ENCODE measurements at places on chromosomes 1 and 21.

- no peak for DNase-seq
Observed at GRCh38 chr1:21598904-21599303, 70.3 kb downstream of the RAP1GAP start.

DNA sequence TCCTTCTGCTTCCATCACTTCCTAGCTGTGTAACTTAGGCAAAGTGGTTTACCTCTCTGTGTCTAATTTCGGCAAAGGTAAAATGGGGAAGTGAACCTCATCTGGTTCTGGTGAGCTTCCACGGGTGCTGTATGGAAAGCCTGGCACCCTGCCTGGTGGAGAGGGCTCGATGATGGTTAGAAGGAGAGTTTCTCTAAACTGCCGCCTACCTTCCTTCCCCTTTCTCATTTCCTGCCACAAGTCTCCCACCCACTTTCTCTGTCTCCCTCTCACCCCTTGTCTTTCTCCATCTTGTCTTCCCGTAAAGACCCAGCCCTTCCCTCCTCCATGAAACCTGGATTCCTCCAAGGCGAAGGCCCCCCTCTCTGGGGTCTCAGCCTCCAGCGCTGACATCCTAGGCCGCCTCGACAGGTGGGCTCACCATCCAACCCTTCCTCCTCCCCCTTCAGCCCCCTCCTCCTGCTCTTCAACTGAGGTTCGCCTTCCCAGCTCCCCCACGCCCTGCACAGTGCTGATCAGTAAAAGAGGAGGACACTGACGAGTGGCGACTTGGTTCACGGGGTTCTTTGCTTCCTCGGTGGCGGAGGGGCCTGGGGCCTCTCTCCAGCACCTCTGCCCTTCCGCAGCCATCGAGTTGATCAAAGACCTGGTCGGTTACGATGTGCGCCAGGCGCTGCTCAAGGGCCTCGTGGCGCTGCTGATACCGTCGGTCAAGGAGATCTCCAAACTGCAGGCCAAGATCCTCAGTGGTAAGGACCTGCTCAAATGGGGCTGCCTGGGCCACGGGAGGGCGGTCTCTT lies 7.3 kb downstream of the RNU5D-1 start:
- no peak for DNase-seq

- DNase-seq = no peak
Observed at GRCh38 chr1:204673909-204674649, 11.5 kb downstream of the LRRN2 start.

DNA sequence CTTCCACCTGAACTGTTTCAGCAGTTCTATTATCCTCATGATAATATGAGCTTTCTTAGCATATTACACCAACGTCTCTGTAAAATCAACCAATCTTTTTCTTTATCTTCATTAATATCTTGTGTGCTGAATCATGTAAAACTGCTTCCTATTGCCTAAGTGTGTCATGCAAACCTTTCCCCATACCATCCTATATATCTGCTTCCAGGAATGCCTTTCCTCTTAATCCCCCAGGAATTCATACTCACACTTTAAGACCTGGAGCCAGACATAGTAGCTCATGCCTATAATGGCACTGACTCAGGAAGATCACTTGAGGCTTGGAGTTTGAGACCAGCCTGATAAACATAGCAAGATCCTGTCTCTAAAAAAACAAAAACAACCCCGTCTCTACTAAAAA lies 183.9 kb downstream of the NRIP1 start:
- DNase-seq = no peak

GRCh38 chr1:95117207-95118066 lies at the start of gene TLCD4:
TLCD4 (plus strand) TSS chr1:95117355; CDS start chr1:95143902, 26,547 bp downstream.
- no peak for DNase-seq

GRCh38 chr1:33137800-33138199 lies 44.0 kb downstream of the TRIM62 start:
- DNase-seq = no peak

GRCh38 chr1:15691434-15692032 lies 7.4 kb downstream of the PLEKHM2 start:
- DNase-seq = no peak

DNA sequence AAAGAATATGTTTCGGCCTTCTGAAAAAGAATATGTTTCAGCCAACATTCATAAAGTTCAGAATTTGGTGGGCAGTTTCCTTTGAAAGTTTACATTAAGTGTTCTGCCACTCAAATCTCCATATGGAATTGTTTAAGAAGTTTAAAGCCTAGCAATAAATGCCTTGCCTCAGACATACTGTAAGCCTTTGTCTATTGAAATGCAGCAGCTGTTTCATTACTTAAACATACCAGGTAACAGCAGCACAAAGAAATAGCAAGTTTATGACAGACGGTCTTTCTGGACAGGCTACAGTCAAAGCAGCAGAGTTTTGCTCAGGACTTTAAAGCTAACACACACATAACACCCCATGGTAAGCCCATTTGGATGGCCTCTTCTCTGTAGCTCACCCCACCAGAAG lies 38.5 kb upstream of the C1orf105 start:
- DNase-seq = no peak

- peak; percentile 56 for DNase-seq
Observed at GRCh38 chr1:152034654-152035538, 1.9 kb downstream of the S100A11 start.

- no peak for DNase-seq
Observed at GRCh38 chr21:46021978-46022544, 40.5 kb downstream of the COL6A1 start.

- DNase-seq = no peak
Observed at GRCh38 chr1:197303463-197303862, 35.4 kb downstream of the CRB1 start.

GRCh38 chr1:68346188-68346808 lies 103.5 kb downstream of the RPE65 start:
- DNase-seq = no peak

DNA sequence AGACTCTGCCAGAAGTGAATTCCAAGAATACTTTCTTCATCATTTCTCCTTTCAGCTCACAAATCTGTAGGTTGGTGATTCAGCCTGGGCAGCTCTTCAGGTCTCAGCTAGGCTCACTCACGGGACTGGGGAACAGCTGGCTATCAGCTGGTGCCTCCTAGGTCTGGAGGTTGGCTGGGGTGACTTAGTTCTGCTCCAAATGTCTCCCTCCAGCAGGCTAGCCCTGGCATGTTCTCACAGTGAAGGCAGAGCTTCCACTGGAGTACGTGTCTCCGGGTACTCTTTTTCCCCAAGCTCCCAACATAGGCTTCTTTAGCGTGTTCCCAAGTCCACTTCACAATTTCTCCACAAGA lies 12.5 kb upstream of the VAMP4 start:
- no peak for DNase-seq

DNA sequence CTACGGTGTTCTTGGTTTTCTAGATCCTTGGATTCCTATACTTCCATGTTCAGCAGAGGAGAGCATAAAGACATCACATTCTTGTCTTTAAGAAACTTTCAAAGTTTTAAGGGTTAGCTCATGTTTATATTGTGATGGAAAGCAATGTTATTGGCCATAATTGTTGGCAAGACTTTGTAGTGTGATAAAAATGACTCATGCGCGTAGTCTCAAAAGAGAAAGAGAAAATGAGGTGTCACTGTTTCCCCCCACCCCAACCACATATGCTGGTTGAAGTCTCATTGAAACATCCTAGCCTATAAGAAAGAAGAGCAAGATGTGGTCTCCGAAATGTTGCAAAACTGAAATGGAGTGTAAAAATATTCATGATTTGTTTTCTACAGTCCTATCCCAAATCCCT lies 348.8 kb downstream of the PTBP2 start:
- no peak for DNase-seq

- DNase-seq = no peak
Observed at GRCh38 chr21:42983103-42983502, 8.7 kb downstream of the PKNOX1 start.

DNA sequence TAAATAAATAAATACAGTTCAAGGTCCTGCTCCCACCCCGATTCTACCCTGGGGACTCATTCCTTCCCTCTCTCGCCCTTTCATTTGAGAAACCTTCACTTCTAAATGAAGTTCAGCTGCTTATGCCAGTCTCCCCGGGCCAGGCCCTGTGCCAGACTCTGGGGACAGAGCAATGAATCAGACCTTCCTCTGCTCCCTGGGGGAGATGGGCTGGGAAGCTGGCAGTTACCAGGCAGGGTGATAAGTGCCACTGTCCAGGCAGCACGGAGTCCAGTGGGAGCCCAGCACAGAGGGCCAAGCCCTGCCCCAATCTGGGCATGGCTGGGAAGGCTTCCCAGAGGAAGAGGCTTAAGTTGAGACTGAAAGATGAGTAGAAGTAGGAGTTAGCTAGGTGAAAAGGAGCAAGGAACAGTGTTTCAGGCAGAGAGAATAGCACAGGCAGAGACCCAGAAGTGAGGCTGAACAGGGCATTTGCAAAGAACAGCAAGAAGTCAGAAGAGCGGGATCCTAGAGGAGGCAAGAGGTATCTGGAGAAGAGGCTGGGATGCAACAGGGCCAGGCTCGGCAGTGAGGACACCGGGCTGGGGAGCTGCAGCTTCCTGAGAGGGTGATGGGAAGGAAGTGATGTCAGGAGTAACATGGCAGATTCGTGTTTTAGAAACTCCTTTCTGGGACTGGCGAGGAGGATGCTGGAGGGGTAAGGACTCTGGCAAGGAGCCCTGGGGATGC lies 13.5 kb downstream of the KCNQ4 start:
- DNase-seq = no peak

- DNase-seq = no peak
Observed at GRCh38 chr1:201696217-201696761, 132.7 kb upstream of the IPO9 start.

GRCh38 chr1:19866758-19867157 lies 15.4 kb upstream of the OTUD3 start:
- DNase-seq = no peak

- peak; percentile 24 for DNase-seq
Observed at GRCh38 chr1:46062651-46063319, 69.6 kb downstream of the PIK3R3 start.

DNA sequence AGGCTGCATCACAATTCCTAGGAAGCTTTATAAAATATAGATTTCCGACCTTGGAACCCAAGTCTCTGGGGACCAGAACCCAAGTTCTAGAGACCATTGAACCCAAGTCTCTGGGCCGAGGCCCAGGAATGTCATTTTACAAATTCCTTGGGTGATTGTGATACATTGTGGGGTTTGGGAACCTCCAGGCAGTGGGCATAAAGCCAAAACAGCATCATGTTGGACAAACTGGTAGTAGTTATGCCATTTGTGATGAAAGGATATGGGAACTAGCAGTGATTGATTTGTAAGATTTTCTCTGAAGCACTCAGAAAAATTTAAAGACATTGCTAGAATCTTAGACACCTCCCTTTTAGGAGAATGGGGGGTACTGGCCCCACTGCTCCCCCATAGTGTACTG lies 160.2 kb downstream of the HIVEP3 start:
- no peak for DNase-seq

GRCh38 chr1:184854496-184855140 lies 100.0 kb upstream of the EDEM3 start:
- no peak for DNase-seq

DNA sequence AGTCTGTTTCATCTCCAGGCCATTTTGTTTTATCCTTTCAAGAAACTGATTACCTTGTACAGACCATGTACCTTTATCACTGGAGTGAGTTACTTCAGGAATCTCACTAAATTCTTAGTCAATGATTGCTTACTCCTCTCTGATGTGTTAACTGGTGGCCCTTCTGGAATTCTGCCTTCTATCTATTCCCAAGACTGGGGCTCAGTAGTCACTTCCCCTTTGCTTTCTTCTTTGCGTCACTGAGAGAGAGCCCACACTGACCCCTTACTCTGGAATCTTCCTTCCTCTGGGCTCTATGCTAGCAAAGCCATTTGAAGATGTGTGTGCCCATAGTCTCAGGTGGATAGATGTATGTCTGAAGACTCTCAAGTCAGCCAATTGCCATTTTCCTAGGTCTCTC lies 34.6 kb downstream of the XCL2 start:
- DNase-seq = no peak

GRCh38 chr1:245898581-245898980 lies 608.5 kb downstream of the SMYD3 start:
- no peak for DNase-seq

- no peak for DNase-seq
Observed at GRCh38 chr1:6574025-6574620, 5.7 kb upstream of the ZBTB48 start.

DNA sequence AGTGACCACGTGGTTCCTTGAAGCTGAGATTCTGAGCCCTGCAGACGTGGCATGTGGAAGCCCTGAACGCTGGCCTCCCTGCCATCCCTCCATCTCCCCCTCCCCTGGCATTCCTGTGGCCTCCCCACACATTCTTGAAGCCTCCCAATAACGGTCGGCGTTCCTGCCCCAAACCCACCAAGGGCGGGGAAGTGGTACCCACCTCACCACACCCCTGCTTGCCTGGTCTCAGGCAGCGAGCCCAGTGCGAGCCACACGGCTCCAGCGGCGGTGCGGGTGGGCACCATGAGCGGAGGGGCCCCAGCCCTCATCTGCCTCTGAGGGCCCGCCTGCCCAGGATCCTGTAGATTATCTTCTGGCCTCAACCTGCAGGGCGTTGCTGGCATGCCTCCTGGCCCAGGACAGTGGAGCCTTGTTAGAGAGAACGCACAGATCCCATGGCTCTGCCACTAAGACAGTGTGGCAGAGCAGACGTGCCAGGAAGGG lies 20.6 kb upstream of the PRELP start:
- DNase-seq = no peak

GRCh38 chr1:160866695-160867260 lies 4.1 kb upstream of the CD244 start:
- DNase-seq = no peak

- DNase-seq = peak; percentile 70
Observed at GRCh38 chr1:111199881-111200801, at the start of gene DENND2D. DENND2D (minus strand) TSS chr1:111200646; CDS start chr1:111200459, 187 bp downstream.

DNA sequence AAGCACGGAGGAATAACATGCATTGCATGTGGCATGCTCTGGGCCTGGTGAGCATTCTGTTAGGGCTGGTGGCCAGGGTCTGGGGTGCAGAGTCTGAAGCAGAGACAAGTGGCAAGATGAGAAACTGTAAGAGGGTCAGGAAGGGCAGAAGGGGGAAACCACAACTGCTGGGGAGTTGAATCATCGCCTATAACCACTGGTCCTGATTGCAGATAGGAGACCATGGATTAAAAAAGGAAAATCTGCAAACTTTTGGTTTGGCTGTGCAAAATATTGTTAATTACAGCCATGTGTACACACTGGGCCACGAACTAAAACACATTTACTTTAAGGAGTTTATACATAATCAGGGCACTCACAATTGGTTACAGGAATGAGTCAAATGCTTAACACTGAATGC lies 76.6 kb downstream of the TGFBR3 start:
- no peak for DNase-seq

DNA sequence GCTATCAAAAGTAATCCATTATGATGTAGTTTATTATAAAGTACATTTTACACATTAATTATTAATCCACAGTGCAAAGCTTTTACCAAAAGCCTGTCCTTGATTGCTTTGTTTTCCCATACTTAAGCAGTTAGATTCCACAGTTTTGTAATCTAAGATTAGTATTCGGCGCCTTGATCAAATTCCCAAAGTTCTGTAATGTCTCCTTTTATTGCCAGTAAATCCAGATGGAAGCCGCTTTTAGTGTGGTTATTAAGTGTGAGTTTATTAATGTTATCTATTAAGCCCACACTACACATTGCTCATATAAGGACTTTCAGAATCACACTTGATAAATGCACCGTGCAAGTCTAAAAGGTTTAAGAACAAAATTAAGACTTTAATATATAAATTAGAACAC lies 199.2 kb upstream of the PKN2 start:
- no peak for DNase-seq

- DNase-seq = no peak
Observed at GRCh38 chr1:174297351-174297750, 138.0 kb downstream of the RABGAP1L start.

- DNase-seq = no peak
Observed at GRCh38 chr1:119492763-119493162, 14.2 kb upstream of the HSD3B1 start.
